ENCODE measurements at places on chromosomes 7 and 10. TPM values are rescaled to one million over a fixed set of nuclear protein-coding genes. Genes with fewer than 3 reads are reported as not detected.

DNA sequence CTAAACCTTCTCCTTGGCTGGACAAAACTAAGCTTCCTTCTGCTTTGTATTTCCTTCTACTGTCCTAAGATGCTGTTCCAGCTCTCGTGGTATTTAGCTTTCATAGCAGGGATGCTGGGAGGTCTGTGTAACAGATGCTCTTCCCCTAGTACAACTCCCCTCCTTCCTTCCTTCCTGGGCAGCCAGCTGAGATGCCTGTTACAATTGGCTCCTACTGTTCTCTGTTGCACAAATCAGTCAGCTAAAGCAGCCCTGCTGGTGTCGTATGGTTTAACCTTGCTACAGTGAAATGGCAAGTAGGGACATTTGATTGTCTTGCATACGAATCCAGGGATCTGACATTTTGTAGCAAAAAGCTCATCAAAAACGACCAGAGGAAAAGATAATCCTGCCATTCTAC is 143.8 kb downstream of the ARHGAP21 start:
- no peak for DNase-seq

GIMAP8 gene
- total RNA-seq, result 9.6 TPM

DNA sequence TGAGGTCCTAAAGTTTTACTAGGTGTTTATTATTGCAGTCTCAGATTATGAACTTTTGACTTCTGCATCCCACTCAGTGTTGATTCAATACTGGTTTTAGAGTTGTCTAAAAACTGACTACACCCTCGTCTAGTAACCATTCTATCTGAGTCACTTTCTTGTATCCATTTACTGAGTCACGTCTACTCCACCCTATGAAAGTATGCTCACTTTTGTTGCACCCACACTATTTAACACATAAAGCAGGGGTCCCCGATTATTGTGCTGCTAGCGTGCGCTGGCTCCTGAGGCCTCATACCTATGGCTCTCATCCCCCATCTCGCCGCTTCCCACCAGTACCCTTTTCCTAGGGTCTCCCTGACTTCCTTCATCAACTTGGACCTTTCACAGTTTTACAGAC is 2.0 kb downstream of the SAMD9 start:
- no peak for DNase-seq

GRCh38 chr10:100824886-100825285 is 79.5 kb downstream of the PAX2 start:
- DNase-seq, result no peak

DNA sequence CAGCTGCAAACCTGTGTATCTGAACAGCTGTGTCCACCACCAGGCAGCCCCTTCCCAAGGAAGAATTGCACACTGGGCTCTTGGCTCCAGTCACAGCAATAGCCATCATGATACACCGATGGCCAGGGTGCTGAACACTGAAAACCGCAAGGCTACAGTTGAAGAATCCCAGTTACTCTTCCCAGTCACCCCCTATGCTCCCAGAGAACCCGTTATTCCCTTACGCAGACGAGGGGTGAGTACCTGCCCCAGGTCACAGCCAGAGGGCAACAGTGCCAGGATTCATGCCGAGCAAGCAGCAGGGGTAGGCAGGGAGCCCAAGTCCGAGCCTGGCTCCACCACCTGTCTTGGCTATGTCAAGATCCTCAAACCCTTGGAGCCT is 57.8 kb downstream of the RASGEF1A start:
- no peak for DNase-seq

DNA sequence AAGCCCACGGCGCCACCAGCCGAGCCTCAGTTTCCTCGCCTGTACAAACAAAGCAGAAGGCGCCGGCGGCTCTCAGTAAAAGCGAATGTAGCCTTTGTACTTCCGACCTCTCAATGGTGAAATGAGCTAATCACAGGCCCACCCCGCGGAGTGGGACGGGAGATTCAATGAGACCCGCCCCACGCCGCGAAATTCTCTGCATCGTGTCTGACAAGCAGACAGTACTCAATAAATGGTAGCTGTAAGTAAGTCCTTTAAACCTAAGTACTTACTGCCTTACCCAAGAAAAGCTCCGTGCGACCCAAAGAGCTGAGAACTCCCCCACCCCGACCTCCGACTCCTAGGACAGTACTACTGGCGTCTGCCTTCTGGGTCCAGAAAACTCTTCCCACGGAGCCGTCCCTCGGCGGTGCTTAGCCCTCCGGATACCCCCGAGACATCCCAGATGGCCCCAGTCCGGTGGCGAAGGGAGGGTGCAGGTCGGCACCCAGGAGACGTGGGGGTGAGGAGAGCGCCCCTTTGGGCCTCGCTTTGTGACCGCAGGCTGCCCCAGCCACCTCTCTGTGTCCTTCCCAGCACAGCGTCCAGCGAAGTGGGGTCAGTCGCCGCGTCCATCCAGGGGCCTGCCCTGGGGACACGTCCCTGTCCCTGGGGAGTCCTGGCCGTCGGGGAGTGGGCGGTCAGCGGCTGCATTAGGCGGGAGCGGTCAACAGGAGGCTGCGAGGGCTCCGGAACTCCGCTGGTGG is 972 bp upstream of the CXCL12 start:
- peak; percentile 87 for DNase-seq

- no peak for DNase-seq
Observed at GRCh38 chr10:43076876-43077420, at the start of gene RET. TSS of gene RET (plus strand) at chr10:43077069. CDS start at chr10:43077259, 190 bp downstream.

Measured in vagina (tissue), 2 donors.